ENCODE measurements at places on chromosomes 2 and 18.

GRCh38 chr2:149027590-149028250 lies 10.8 kb upstream of the LYPD6B start:
- no peak for DNase-seq

DNA sequence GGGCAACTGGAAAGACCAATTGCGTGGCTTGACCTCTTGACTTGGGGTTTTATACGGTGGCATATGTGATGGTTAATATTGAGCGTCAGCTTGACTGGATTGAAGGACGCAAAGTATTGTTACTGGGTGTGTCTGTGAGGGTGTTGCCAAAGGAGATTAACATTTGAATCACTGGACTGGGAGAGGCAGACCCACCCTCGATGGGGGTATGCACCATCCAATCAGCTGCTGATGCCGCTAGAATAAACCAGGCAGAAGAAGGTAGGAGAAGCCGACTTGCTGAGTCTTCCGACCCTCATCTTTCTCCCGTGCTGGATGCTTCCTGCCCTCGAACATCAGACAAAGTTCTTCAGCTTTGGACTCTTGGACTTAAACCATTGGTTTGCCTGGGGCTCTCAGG lies 34.2 kb upstream of the YPEL5 start:
- DNase-seq: no peak

DNA sequence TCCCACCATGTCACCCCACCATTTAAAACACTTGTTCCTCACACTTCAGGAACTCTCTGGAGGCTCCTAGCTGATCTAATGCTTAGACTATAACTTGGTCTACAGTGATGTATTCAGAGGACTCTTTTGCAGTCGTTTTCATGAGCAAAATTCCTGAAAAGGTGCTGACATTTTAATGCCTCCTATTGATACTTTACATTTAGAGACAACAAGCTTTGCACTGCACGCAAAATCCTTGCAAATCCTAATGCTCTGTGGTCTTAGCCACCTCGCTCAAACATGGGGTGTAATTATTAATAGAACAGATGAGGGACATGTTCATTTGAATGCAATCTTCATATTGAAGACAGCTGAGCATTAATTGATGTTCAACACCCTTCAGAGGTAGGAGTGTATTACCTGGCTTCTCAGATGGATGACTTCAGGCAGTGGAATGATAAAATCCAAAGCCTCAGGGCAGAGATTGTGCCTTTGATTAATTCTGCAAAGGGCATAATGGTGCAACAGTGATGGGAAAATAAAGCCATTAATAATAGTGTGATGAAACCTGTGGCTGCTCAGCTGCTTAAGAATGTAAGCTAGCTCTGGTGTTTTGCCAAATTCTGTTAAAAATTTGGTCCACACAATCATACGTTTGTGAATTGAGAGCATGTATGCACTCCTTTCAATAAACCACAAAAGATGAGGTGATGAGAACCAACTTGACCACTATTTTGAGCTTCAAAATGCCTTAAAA lies 5.4 kb downstream of the CTAGE1 start:
- no peak for DNase-seq

GRCh38 chr2:138787053-138787666 lies 7.0 kb upstream of the NXPH2 start:
- DNase-seq: peak; percentile 54

DNA sequence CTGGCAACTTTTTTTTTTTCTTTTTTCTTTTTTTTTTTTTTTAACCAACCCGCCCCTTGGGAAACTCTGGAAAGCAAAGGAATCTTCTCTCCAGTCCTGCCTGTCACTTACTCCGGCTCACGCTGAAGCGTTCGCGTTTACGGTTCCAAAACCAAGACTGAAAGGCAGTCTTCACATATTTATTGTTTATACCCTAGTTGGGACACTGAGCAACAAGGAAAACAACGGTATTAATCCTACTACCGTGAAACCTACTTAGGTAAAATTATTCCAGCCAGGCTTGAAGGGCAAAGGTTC lies 125.4 kb downstream of the OSBPL1A start:
- DNase-seq: no peak

DNA sequence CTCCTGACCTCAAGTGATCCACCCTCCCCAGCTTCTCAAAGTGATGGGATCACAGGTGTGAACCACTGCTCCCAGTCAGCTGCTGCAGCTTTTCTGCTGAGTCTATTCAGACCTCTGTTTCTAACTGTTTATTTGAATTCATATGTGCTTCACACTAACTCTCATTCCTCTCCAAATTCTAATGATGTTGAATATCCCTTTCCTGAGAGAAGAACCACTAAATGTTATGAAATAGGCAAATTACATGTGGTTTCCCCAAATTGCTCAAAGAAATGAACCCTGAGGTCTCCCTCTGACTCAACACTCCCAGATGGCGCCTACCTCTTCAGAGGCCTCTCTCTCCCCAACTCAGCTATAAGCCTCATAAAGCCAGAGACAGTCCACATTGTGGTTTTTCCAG lies 98.6 kb downstream of the IRS1 start:
- peak; percentile 33 for DNase-seq

DNA sequence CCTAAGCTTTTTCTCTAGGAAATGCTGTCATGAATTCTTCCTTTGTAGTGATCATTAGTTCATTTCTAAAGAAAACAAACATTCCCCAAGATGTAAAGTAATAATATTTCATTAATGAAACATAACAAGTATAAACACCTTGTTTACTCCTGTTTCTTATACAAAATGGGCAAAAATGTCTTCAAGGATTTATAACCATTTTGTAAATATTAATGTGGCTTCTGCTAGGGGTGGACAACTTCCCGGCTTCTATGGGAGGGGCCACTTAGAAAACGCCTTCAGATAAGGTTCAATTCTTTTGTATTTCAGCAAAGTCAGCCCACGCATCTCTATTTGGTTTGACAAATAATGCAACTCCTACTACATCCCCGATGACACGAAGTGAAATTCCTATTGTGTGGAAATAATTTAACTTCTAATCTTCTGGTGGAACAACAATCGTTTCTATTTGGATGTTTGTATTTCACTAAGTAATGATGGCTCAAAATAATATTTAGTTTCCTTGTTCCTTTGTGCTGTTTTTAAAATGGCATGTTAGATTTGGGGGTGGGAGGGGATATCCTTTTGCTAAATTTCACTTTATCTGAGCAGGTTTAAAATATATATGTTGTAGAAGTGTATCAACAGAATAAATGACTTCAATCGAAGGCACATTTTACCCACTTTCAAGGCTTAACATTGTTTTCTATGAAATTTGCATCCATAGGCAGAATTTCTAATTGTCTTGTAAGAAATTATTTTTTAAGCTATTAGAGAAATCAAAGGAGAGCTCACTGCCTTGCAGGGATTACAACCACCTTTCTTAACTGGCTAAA lies 14.7 kb upstream of the HOXD1 start:
- DNase-seq: no peak

- no peak for DNase-seq
Observed at GRCh38 chr2:205593891-205594290, 88.4 kb upstream of the NRP2 start.

GRCh38 chr2:158741625-158742024 lies 53.5 kb upstream of the DAPL1 start:
- DNase-seq: no peak

DNA sequence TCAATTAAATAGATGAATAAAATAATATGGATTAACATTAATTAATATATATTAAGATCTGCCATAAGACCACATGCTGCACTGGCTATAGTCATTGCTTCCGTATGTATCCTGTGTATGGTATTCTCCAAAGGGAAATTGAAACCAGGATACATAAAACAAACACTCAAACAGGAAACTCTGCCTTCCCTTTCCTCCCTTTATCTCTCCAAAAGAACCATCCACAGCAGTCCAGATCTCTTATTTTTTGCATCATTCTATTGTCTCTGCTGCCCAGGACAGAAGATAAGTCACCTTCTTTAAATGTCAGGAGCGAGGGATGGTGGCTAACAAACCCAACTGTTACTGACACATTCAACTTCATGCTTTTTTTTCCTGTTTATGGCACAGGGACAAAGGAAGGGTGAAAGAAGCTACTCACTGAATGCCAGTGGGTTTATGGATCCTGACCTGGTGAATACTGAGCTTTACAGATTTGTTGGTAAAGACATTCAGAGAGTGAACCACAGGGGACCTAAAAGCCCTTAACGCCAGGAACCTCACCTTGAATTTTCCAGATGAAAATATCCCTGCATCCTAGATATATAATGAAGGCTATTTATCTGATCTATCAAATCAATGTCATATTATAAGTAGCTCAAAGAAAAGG lies 67.5 kb downstream of the CSRNP3 start:
- no peak for DNase-seq

GRCh38 chr2:82198809-82199492 lies 1894.4 kb upstream of the LRRTM1 start:
- no peak for DNase-seq

- DNase-seq: no peak
Observed at GRCh38 chr18:35577045-35577848, 4.3 kb upstream of the GALNT1 start.

GRCh38 chr2:24824966-24825882 lies 32.0 kb downstream of the CENPO start:
- peak; percentile 24 for DNase-seq

DNA sequence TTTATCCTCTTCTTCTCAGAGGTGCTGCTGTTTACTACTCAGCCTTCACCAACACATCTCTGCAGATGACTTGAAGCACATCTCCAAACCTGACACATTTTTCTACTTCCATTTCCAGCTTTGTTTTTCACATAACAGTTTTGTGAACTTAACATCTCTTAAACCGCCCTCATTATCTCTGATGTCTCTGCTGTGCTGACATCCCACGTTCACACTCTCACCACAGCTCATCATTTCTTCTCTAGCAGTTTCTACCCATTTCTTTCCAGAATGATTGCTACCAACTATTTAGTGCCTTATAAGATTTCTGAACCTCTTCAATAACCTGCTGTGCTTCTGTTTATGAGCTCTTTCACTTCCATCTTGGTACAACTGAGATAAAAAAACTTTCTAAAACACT lies 238.0 kb downstream of the PTPRM start:
- no peak for DNase-seq

DNA sequence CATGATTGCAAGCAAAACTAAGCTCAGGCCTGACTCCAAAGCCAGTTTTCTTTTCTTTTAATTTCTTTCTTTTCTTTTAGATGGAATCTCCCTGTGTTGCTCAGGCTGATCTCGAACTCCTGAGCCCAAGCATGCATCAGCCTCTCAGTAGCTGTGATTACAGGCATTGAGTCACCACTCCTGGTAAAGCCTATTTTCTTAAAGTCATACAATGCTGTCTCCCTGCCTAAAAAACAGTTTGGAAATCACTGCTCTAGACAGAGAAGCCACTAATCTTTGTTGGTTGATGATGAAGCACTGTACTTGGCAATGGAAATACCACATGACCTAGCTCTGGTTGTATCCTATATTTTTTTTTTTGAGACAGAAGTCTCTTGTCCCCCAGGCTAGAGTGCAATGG lies 33.1 kb upstream of the ZNF532 start:
- DNase-seq: no peak

- DNase-seq: no peak
Observed at GRCh38 chr2:232979871-232980461, 33.1 kb downstream of the NGEF start.

GRCh38 chr2:2045141-2045540 lies 285.9 kb downstream of the MYT1L start:
- DNase-seq: no peak

DNA sequence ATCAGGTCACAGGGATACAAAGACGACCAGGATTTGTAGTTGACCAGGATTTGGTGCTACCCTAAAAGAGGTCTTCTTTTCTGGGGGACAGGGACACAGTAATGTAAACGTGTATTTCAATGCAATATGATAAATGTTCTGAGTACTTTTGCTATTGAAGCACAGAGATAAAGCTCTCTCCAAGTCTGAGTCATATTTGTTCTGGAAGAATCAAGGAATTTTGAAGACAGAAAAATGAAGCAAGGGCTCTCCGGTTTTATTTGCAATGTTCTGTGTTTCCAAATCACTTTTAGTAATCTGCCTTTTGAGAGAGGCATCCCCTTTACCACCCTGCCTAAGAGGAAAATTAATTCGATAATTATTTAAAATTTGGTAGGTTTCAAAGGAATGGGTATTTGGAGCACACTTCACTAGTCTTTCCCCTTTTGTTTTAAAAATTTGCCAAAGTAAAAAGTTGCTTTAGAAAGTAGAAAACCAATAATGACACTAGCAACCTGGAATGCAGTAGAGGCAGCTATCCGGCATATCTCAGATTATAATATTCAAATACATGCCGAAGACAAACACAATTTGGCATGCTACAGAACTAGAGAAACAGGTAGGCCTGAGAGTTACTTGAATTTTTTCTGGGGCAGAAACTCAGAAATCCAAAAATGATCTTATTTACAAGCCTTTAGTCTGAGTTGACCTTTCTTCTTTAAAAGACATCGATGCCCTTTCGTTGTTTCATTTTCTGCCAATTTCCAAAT lies 82.7 kb downstream of the MREG start:
- no peak for DNase-seq

GRCh38 chr18:11840493-11840892 lies 10.7 kb upstream of the CHMP1B start:
- DNase-seq: no peak

DNA sequence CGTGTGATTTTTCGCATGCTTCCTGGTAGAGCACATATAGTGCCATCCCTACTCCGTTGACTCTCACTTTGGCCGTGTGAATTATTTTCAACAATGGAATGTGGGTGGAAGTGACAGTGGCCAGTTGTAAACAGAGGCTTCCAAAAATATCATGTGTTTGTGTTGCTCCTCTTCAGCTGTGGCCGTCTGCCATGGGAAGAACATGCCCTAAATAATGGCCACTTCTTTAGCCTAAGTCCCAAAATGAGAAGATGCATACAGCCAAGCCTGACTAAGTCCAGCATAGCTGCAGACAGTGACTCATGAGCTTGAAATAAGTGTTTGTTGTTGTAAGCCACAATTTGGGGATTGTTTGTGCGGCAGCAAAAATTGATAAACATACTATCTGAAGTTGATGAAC lies 8.9 kb upstream of the GALNT1 start:
- no peak for DNase-seq

- no peak for DNase-seq
Observed at GRCh38 chr2:168212167-168212566, 35.2 kb downstream of the STK39 start.

DNA sequence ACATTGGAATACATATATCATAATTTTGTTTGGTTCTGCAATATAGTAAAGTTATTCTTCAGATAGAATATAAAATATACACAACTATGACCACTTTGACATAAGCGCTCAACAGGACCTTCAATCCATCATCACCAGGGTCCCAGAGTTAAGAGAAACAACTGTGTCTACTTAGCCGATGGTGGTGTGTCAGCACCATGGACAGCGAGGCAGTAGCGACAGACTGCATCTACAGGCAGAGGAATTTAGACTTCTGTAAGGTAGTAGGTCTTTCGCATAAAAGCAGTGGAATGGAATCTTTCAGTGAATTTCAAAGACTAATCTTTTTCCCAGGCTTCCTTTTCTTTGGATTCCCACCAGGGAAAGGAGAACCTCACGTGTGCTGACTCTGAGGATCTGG lies 20.5 kb upstream of the LRPPRC start:
- DNase-seq: peak; percentile 63

DNA sequence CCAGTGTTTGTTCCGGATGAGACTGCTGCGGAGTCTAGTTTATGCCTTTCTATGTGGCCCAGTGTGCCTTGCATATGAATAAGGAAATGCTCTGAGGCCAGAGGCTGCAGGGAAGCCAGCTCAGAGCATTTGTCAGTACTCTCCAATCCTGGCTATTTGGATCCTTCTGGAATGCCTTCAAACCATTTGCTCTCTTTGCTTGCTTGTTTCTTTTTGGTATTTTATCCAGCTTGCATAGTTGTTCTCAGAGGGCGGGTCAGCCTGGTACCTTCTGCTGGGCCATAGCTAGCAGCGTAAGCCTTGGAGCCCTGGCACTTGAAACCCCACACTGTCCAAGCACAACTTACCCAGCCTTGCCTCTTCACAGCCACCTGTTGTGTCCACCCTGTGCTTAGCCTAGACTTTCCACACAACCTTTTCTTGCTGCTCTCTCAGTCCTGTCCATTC lies 20.5 kb downstream of the CENPO start:
- no peak for DNase-seq

Data from Kasumi-1 (cell line).